Ecto neural progenitor cell (in vitro differentiated cells): ENCODE measurements at places on chromosomes 7 and 10.

GRCh38 chr7:144011458-144012230 is 11.5 kb downstream of the OR6B1 start:
- DNase-seq = no peak

DNA sequence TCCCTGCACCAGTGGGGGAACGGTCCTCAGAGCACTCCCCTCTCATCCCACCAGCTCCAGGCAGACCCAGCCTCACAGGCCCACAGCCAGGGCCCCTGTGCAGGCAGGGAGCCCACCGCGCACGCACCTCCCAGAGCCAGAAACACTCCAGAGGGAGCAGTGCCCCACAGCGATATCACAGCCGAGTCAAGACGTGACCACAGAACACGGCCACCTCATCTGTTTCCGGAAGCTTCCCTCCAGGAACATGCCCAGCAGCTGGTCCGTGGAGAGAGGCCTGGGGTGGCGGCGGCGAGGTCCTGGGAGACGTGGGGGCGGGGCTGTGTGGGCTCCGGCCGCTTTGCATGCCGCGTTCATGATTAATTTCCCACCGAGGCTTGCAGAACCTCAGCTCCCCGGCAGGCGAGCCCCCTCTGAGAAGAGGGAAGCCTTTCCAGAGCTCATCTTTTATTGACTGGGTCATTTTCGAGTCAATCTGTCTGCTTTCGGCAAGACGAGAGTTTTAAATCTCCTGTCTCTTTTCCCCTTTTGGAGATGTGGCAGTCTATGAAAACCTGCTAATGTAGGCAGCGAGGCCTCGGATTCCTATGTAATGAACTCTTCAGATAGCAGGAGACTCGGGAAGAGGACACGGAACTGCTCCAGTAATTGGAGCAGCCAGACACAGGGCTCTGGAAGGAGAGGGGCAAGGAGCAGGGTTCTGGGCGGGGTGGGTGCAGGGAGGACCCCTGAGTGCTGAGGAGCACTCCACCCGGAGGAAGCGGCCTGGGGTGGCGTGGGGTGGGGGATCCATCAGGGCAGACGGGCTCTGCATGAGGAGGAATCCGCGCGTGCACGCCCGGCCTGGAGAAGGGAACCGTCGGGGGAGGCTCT is 242.8 kb downstream of the ELFN1 start:
- no peak for DNase-seq

- peak; percentile 20 for DNase-seq
These were observed 259.8 kb upstream of the TCERG1L start for GRCh38 chr10:131571346-131571745.

DNA sequence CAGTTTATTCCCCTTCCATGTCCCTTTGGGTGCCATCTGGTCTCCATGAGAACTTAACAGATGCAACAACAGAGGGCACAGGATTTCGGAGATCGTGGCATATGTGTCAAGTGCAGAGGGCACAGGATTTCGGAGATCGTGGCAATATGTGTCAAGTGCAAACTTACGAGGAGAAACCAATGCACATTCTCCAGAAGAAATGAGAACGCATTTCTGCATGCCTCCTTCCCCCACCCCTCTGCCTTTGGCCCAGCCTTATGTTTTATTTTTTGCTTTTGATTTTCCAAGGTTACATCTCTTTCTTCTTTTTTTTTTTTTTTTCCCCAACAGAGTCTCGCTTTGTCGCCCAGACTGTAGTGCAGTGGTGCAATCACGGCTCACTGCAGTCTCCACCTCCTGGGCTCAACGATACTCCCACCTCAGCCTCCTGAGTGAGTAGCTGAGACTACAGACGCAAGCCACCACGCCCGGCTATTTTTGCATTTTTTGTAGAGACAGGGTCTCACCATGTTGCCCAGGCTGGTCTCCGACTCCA is 586 bp upstream of the ANKRD26 start:
- no peak for DNase-seq

DNA sequence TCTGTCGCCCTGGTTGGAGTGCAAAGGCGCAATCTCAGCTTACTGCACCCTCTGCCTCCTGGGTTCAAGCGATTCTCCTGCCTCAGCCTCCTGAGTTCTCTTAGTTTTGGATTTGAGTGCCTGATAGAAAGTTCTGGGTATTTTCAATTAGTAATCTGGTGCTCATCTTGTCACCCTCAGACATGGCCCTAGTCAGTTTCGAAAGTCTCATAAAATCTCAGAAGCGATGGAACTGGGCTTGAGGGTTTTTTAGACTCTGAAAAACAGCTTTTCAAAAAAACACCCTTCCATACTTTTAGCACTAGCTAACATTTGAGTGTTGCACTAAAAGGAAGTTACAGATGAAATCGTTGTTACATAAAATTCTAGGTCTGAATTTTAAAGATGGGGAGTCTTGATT is 9.4 kb upstream of the PIP4K2A start:
- no peak for DNase-seq

DNA sequence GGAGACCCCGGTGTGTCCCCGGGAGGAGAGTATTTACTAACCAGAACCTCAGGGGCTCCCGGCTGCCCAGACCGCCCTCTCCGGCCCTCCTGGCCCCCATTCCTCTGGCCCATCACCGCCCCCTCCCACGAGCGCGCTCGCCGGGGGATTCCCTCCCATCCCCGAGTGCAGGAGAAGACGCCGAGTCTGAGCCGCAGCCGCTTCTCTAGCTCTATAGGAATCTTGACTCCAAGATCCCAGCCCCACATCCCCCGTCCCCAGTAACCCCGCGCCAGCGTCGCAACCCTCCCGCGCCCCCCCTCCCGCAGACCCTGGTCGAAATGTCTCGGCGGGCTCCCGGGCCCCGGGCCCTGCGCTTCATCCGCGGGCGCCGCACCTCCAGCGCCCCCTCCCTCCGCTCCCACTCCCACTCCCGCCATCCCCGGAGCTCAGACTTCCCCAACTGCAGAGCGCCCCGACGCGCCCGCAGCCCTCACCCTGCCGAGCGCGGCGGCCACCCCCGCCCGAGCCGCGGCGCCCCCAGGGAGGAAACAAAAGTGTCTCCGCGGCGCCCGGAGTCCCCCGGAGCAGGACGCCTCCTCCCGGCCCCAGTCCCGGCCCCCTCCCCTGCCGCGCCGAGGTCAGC is 541 bp downstream of the ELMO1 start:
- peak; percentile 70 for DNase-seq

- DNase-seq = no peak
These were observed 202.0 kb upstream of the DGKB start for GRCh38 chr7:15104411-15105092.

- no peak for DNase-seq
These were observed 11.6 kb downstream of the PAPSS2 start for GRCh38 chr10:87671139-87671815.

DNA sequence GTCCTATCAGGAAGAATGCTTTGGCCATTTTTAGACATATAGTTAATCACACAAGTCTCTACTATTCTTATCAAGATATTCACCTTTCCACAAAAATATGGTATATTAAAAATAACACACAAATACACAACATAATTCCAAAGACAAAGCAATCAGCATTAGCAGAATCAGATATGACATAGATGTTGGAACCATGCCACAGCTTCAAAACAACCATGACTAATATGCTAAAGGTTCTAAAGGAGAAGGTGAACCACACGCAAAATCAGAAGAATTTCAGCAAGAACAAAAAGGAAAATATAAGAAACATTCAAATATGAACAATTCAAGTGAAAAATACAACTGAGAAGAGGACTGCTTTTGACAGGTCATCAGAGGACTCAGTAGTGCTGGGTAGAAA is 670.2 kb upstream of the SORCS1 start:
- no peak for DNase-seq

- no peak for DNase-seq
These were observed 58.3 kb downstream of the MALSU1 start for GRCh38 chr7:23357190-23358093.

DNA sequence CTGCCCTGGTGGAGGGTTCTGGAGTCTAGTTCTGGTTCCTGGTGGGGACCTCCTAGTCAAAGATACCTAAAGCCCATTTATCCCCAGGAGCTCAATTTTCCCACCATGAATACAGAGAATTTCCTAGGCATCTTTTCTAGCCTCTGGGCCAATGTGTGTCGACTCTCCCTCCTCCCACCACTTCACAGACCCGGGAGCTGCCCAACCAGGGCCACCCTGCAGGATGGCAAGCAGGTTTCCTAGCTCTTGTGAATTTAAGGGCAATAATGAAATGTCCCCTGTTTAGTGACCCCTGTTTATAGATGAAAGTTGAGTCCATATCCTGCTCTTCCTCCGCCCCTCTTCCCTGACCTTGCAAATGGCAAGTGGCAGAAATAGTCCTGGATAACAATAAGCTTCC is 9.4 kb downstream of the DLX5 start:
- no peak for DNase-seq

DNA sequence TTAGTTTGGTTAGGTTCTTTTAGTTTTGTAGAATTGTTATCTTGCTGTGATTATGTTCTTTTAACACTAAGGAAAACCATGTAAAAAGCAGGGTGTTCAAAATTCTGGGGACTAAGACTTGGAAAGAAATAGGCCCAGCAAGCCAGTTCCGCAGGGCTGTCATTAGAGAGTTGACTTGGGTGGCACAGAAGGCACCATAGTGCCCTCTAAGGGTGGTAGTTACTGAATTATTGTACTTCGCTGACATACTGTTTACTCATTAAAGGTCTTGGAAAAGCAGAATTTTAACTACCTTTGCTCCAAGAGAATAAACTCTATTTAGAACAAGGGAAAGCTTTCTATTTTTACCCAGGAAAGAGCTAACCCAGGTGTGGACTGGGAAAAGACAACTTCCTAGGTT is 86.5 kb downstream of the OTUD1 start:
- no peak for DNase-seq

DNA sequence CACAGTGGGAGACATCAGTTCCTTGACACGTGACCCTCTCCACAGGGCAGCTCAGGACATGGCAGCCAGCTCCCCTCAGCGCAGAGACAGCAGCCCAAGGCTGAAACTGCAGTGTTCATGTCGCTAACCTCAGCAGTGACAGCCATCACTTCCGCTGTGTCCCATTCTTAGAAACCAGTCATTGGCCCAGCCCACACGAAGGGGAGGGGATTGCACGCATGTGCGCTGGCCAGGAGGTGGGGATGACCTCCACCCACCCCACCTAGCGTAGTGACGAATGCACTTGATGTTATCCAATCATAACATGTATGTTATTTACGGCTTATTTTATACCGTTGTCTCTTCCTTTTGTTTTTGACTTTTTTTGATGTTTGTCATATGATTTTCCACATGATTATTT is 36.9 kb upstream of the EGFR start:
- DNase-seq = no peak

- DNase-seq = no peak
These were observed 144.6 kb upstream of the SEMA3E start for GRCh38 chr7:83793558-83793957.

- no peak for DNase-seq
These were observed 114.3 kb downstream of the LYZL1 start for GRCh38 chr10:29403208-29403607.

DNA sequence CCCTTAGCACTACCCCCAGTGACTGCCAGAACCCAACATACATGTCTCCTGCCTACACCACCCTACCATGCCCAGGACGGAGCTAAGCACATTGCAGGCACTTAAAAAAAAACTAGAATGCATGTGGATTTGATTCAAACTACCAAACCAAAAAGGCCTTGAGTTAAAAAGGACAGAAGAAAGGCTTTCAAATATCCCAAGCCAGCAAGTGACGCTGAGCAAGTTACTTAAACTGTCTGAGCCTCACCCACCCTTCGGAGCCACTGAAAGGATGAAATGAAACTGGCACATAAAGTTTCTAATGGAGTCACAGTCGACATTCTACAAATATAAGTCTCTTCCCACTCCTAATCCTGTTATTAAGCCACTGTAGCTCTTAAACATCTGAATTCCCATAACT is 1.8 kb downstream of the CPXM2 start:
- no peak for DNase-seq

DNA sequence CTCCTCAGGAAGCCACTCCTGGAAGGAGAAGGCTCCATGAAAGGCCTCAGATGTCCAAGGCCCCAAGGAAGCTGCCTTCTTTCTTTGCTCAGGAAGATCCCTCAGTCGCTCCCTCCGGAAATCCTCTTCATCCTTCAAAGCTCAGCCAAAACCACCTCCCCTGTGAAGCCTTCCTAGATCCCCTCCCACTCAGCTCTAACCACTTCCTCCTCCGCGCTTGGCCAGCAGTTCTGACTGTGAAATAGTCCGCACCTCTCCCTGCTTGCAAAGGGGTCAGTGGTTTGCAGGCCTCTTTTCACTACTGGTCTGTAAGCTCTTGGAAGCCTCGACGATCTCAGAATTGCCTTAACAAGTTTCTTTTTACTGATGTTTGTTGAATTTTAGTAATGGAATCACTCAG is 23.9 kb downstream of the PYROXD2 start:
- DNase-seq = no peak

- no peak for DNase-seq
These were observed 200.8 kb downstream of the ELMO1 start for GRCh38 chr7:37247861-37248260.

GRCh38 chr10:119090026-119090795 is 9.6 kb upstream of the EIF3A start:
- DNase-seq = no peak

- DNase-seq = no peak
These were observed 131.4 kb upstream of the ZMIZ1 start for GRCh38 chr10:78937393-78937792.

GRCh38 chr7:149820622-149821190 is 17.5 kb upstream of the ZNF862 start:
- no peak for DNase-seq

DNA sequence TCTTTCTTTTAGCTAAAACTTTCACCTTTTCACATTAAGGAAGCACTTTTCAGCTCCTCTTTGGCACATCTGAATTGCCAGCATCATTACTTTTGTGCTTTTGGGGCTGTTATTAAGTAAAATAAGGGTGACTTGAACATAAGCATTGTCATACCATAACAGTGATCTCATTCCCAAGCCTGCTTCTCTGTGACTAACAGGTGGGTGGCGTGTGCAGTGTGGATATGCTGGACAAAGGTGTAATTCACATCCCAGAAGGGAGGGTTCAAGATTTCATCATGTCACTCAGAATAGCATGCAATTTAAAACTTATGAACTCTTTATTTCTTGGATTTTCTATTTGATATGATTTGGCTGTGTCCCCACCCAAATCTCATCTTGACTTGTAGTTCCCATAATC is 517.4 kb upstream of the MKI67 start:
- DNase-seq = no peak

DNA sequence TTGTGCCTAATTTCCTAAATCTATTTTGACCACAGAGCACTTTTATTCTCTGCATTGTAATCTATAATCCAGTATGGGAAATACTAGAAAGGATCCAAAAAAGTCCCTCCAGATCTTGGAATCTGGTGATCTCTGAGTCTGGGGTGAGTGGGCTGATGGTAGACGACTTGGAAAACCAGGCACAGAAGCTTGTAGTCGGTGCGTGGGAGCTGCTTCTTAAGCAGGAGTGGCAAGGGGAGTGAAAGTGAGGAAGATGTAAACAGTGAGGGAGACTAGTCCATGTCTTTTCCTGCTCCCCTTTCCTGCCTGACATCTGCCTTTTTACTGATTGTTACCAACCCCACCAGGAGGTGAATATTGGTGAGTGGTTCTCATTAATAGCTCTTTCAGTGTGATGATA is 6.8 kb downstream of the AUTS2 start:
- DNase-seq = no peak

DNA sequence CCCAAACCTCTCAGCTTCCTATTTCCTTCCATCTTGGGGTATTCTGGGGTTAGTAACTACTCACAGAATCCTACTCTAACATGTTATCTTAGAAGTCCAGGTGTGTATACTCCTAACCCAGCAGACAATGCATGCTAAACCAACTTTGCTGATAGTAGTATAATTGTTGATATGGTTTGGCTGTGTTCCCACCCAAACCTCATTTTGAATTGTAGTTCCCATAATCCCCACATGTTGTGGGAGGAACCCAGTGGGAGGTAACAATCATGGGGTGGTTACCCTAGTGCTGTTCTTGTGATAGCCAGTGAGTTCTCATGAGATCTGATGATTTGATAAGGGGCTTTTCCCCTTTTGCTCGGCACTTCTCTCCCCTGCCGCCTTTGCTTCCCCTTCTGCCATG is 135.1 kb downstream of the CHRM2 start:
- no peak for DNase-seq
